Right lobe of liver (tissue), 6 donors: ENCODE measurements at places on chromosomes 13 and 19.

- H3K36me3 ChIP-seq = no peaks in the 10 kb centered on the region
- no peaks in the 10 kb centered on the region for H3K27me3 ChIP-seq
- H3K4me3 ChIP-seq = no peak overlapping the region
- DNase-seq = no peak
- H3K27ac ChIP-seq = no peak overlapping the region
- no peaks in the 10 kb centered on the region for H3K4me1 ChIP-seq
These were observed 254.2 kb downstream of the GPC5 start for GRCh38 chr13:91652404-91653301.

DNA sequence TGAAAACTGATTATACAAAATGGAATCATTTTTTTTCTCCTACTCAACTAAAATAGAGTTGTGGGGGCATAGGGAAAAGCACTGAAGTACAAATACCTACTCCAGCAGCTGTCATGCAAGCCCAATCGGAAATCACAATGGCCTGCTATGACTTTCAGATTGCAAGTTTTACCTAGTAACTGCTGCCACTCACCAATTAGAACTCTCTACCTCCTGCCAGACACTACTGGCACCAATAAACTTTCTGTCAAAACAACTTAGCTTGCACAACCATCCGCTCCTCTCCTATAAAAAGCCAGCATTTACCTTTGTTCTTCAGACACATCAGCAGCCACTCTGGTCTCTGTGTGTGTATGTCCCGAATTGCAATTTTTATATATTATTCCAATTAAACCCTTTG lies 9.3 kb upstream of the TRPC4 start:
- H3K36me3 ChIP-seq = no peaks in the 10 kb centered on the region
- no peak overlapping the region for H3K4me3 ChIP-seq
- H3K27ac ChIP-seq = no peak overlapping the region

DNA sequence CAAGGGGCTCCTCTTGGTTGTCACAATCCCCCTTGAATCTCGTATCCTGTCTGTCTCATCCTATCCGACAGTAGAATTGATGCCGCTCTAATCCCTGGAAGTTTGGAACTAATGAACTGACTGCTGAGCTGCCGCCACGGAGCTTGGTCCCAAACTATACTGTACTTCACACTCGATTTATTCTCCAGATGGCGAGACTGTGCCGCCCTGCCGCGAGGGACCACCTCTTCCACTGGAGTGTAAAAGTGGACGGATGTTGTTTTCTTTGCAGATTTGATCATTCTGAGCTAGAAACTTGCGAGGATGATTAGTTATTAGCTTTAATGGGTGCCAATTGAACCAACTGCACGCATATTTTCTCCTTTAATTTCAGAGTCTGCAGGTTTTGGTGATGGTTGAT lies 117.2 kb downstream of the ZIC5 start:
- H3K27me3 ChIP-seq = no peaks in the 10 kb centered on the region
- no peak overlapping the region for H3K27ac ChIP-seq
- DNase-seq = no peak
- no peak overlapping the region for H3K4me3 ChIP-seq

DNA sequence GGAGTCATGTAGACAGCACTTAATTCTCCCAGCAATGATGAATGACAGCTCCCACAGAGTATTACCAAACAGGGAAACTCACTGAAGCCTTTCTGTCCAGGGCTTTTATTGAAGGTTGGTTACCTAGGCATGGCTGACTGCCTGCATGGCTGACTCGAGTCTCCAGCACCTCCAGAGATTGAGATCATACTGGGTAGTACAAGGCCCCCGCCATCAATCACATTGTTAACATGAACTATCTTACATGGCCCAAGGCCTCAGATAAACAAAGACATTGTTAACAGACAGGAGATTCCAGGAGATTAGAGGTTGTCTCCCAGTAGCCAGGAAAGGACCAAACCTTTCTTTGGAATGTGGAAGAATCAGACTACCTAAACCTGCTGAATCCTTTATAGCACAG lies 128.3 kb upstream of the LSM14A start:
- DNase-seq = no peak
- no peak overlapping the region for H3K4me3 ChIP-seq
- no peak overlapping the region for H3K27ac ChIP-seq
- H3K4me1 ChIP-seq = peaks cover 2% of the 10 kb centered on the region
- H3K27me3 ChIP-seq = no peaks in the 10 kb centered on the region
- H3K36me3 ChIP-seq = no peaks in the 10 kb centered on the region

DNA sequence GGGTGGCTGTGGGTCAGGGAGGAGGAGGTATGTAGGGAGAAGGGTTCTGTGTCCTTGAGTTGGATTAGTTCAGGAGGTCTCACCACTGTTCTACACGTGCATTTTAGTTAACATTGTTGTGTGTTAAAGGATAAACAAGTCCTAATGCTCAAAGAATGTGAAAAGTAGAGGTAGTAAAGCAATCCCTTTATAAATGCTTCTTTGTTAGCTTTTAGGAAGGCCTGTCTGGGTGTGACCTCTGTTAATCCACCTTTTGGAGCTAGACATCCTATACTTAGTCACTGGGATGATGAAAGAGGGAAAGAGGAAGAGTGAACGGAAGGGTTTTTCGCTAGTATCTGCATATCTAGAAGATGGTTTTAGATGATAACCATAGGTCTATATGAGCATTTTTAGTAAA lies 42.2 kb upstream of the FLT1 start:
- no peak overlapping the region for H3K4me3 ChIP-seq
- no peak for DNase-seq
- H3K36me3 ChIP-seq = no peaks in the 10 kb centered on the region
- no peak overlapping the region for H3K27ac ChIP-seq
- H3K4me1 ChIP-seq = no peaks in the 10 kb centered on the region
- no peaks in the 10 kb centered on the region for H3K27me3 ChIP-seq
